ENCODE measurements at places on chromosomes 1 and 21.
A peak's percentile ranks its signal among the peaks of the same experiment; 100 is the strongest.

DNA sequence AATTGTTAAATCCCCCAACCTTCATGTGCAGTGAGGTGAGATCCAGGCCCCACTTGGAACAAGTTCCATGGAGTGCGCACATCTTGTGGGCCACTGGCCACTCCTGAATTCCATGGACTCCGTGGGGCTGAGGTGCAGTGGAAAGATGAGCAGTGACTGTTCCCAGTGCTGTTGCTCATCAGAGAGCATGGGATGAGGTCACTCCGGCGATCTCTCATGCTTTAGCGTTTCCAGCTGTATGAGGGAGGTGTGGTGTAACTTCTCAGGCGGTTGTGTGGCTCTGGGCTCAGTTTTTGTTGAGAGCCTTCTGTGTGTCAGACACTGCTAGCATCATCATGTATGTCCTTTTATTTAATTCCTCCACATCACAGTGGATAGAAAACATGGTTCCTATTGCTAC, 96.2 kb downstream of the GALNT2 start:
- peak; percentile 55 for DNase-seq

- DNase-seq: no peak
Observed at GRCh38 chr1:17192394-17193221, 12.3 kb upstream of the PADI1 start.

- DNase-seq: peak; percentile 32
Observed at GRCh38 chr1:6961905-6962477, 176.7 kb downstream of the CAMTA1 start.

DNA sequence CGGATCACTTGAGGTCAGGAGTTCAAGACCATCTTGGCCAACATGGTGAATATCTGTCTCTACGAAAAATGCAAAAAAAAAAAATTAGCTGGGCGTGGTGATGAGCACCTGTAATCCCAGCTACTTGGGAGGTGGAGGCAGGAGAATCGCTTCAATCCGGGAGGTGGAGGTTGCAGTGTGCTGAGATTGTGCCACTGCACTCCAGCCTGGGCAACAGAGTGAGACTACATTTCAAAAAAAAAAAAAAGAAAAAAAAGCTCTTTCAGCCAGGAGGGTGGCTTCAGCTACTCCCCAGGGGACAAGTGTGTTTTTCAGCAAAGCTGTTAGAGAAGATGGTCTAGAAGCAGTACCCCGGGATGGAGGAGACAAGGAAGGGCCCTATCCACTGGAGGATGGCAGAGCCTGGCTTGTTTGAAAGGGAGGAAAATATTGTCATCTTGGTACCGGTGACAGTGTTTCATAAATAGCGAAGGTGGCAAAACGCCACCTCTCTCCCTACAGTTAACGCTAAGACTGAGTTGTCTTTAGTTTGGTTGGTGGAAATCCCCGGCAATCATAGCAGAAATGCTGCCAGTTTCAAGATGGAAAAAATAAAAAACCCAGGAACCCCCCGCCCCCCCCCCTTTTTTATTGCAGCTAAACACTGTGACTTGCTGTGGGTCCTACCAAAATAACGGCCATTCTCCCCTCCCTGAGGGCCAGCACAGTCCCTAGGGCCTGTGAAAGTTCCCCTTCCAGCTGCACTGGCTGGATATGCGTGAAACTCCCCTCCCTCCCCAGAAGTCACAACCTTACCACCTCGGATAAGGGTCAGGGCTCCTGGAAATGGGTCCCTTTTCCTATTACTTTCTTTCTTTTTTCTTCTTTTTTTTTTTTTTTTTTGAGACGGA, 3.5 kb downstream of the PIK3CD start:
- no peak for DNase-seq

GRCh38 chr1:73100216-73100615, 817.9 kb upstream of the NEGR1 start:
- DNase-seq: no peak

- DNase-seq: no peak
Observed at GRCh38 chr1:231417513-231417912, 4.6 kb downstream of the EGLN1 start.

GRCh38 chr1:14947421-14947820, 206.1 kb upstream of the TMEM51 start:
- no peak for DNase-seq

GRCh38 chr21:23694390-23694789, 1912.9 kb downstream of the MRPL39 start:
- no peak for DNase-seq

DNA sequence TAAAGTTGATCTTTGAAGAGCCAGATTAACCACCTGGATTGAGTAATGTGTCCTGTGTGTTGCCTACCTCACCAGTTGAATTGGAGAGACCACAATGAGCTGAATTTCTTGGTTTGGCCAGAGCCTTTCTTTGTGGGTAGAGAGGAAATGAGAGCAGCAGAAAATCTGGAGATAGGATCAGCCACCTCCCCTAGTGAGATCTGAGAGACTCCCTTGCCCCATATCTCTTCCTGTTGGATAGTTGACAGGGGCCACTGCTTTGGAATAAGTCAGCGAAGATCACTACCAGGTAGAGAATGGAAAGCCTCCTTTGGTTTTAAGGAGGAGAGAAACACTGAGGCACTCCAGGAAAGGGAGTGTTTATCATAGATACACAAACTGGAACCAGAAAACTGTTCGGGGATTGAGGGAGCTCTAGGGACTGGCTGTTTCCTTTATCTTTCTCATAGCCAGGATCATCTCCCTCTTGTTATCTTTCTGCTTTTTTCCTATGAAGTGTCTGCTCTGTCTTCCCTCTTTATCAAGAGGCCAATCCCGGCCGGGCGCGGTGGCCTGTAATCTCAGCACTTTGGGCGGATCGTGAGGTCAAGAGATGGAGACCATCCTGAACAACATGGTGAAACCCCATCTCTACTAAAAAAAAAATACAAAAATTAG, 21.3 kb upstream of the ZNF326 start:
- DNase-seq: no peak

- DNase-seq: no peak
Observed at GRCh38 chr1:244992833-244993232, 128.5 kb upstream of the HNRNPU start.

DNA sequence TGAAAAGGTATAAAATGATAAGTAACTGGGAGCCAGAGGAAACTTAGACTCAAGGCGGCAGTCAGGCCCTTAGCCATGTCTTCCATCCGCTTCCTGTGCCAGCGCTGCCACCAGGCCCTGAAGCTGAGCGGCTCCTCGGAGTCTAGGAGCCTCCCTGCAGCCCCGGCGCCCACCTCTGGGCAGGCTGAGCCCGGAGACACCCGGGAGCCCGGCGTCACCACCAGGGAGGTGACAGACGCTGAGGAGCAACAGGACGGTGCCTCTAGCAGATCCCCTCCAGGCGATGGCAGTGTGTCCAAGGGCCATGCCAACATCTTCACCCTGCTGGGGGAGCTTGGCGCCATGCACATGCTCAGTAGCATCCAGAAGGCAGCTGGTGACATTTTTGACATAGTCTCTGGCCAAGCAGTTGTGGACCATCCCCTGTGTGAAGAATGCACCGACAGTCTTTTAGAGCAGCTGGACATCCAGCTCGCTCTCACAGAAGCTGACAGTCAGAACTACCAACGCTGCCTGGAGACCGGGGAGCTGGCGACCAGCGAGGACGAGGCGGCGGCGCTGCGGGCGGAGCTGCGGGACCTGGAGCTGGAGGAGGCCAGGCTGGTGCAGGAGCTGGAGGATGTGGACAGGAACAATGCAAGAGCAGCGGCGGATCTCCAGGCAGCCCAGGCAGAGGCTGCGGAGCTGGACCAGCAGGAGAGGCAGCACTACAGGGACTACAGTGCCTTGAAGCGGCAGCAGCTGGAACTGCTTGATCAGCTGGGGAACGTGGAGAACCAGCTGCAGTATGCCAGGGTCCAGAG, at the start of gene BECN2:
Gene BECN2, plus strand, starts transcription at position 76 of the 803 bp plus-strand sequence. Its CDS starts 0 bp downstream, at position 76.
- DNase-seq: no peak

DNA sequence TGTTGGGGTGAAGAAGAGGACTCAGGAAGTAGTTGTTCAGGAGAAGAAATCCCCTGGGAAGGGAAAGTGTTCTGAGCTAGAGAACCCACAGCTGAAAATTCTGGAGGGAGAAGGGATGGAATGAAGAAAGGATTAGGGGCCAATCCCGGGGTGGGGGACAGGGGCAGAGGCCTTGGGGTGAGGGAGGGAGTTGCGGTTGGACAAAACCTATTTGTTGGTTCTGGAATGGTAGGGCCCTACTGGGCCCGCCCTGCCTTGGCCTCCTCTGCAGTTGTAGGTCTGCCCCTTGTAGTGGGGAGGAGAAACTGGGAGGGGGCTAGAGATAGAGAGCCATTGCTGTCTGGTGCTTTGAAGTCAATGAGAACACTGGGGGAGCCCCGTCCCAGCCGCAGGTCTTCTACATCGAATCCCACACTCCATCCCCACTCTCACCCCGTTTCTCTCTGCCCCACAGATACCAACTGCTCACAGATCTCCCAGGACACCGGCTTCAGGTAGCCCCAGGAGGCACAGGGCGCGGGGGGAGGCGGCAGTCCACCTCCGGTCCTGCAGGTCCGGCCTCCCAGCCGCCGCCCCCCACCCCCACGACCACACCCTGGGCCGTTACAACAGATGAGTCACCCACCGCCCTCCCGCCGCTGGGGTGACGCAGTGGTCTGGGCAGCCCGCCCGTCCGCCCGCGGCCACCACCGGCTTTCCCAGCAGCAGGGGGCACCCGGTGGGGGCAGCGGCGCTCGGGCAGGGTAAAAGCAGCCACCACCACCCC, 1.1 kb downstream of the TAGLN2 start:
- DNase-seq: peak; percentile 95

Measured in left cardiac atrium (tissue), 4 donors.